ENCODE measurements at places on chromosomes 12 and 14.

DNA sequence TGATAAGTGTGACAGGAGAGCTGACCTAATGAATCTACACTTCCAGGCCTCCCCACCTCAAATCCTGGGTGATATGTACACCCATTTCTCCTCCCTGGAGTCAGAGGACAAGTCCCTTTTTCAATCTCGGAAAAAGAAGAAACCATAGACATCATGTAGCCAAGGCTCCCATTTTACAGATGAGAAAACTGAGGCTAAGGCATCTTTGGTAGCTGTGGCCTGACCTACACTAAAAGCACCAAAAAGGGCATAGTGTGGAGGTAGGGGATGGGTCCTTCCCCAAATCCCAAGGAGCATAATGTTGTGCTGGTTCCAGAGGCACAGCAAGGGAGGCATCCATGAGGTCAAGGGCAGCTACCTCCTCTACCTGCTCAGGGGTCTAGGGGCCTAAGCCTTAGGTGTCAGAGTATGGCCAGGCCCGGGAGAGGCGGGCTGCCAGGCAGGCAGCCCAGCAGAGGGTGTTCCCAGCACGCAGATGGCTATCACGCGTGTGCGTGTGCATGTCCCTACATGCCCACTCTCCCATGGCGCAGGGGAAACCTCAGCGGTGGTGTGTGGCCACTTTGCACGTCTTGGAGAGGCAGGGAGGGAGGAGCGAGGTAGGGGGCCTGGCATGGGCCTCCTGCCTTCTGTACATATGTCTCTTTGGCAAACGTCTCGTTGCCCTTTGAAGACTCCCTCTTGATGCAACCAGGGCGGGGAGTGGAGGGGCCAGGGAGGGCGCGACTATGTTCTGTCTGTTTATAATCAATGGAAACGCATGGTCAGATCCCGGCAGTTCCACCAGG lies 2.5 kb downstream of the PGF start:
- peak; percentile 80 for DNase-seq

DNA sequence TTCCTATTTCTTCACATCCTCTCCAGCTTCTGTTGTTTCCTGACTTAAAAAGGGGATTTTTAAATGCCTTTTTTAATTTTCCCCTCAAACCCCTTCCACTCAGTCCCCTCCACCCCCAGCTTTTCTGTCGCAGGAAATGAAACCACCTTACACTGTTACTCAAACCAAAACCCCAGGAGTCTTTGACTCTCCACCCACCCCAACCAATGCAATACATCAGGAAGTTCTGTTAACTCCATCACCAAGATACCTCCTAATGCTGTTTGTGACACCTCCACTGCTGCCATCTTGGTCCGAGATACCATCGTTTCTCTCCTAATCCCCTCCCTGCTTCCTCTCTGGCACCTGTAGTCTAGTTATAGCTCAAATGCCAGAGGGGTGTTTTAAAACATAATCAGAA lies 25.4 kb upstream of the CPM start:
- no peak for DNase-seq

GRCh38 chr14:88026890-88027289 lies 22.0 kb downstream of the GPR65 start:
- no peak for DNase-seq

- DNase-seq, result no peak
Measured at GRCh38 chr14:103905842-103906456, 22.3 kb upstream of the TDRD9 start.

GRCh38 chr12:11776316-11776715 lies 126.8 kb downstream of the ETV6 start:
- DNase-seq, result no peak

GRCh38 chr14:36604757-36605505 lies 22.5 kb upstream of the NKX2-8 start:
- peak; percentile 44 for DNase-seq

DNA sequence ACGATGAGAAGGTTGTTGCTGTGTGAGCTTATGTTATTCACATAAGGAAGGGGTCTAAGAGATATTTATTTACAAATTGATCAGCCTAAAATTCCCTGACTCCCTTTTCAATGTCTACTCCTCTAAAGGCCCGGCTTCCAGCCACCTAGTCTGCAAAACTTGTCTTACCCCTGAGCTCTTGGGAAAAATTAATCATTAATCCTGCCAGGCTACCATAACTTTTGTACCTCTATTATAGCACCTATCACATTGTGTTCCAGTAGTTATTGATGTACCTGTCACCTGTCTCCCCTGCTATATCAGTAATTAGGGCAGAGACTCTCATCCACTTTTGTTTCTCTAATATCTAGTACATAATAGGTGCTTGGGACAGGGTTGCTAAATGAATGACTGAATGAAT lies 29.3 kb upstream of the FRS2 start:
- DNase-seq, result no peak
